SHP77 treated with DMSO at 0.1 percent for 48 hours (cell line): ENCODE measurements at places on chromosomes 3 and 15.

GRCh38 chr3:100155128-100155527, 40.8 kb upstream of the FILIP1L start:
- no peak for DNase-seq

GRCh38 chr3:81565041-81565440, 196.4 kb downstream of the GBE1 start:
- DNase-seq, result no peak

GRCh38 chr15:66999046-66999968, 66.1 kb upstream of the SMAD3 start:
- DNase-seq, result no peak

GRCh38 chr3:13492976-13493866, 13.1 kb downstream of the HDAC11 start:
- DNase-seq, result no peak

DNA sequence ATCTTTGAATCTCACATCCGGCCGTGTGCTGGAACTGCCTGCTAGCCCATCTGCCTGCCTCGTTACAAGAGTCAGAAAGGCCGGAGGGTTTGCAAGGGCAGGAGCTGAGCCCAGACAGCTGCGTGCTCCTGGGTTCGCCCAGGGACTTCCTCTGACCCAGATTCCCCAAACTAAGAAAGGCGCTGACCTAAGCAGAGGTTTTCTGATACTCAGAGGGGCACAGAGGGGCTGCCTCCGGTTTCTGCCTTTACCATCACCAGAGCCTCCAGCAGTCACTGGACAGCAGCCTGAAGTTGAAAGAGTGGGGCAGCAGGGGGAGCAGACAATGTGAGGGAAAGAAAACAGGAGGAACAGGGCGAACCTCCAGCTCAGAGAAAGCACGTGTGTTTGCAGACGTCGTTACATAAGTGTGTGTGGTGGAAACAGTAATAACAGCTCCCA, 33.4 kb upstream of the RAD18 start:
- DNase-seq, result no peak

GRCh38 chr3:187039100-187039722, 100.1 kb downstream of the RPL39L start:
- no peak for DNase-seq

- no peak for DNase-seq
Measured at GRCh38 chr15:94238539-94239118, 7.3 kb downstream of the MCTP2 start.

- DNase-seq, result peak; percentile 15
Measured at GRCh38 chr15:51775967-51776816, 24.8 kb downstream of the TMOD2 start.

- DNase-seq, result no peak
Measured at GRCh38 chr15:86905625-86906256, 826.1 kb downstream of the AGBL1 start.

- no peak for DNase-seq
Measured at GRCh38 chr3:5466065-5466464, 278.6 kb downstream of the EDEM1 start.

- DNase-seq, result no peak
Measured at GRCh38 chr3:121817753-121818152, 17.1 kb downstream of the IQCB1 start.

- no peak for DNase-seq
Measured at GRCh38 chr15:59168536-59168935, 38.1 kb upstream of the LDHAL6B start.
